Hematopoietic multipotent progenitor cell treated with erythropoietin and hydrocortisone succinate and interleukin-3 and kit ligand, for 4 days (in vitro differentiated cells): ENCODE measurements at places on chromosomes 1 and 21.

GRCh38 chr1:28136169-28136921 lies 40.1 kb downstream of the PTAFR start:
- DNase-seq = no peak

GRCh38 chr1:117606649-117607430 lies 992 bp downstream of the TENT5C start:
- DNase-seq = peak; percentile 77

DNA sequence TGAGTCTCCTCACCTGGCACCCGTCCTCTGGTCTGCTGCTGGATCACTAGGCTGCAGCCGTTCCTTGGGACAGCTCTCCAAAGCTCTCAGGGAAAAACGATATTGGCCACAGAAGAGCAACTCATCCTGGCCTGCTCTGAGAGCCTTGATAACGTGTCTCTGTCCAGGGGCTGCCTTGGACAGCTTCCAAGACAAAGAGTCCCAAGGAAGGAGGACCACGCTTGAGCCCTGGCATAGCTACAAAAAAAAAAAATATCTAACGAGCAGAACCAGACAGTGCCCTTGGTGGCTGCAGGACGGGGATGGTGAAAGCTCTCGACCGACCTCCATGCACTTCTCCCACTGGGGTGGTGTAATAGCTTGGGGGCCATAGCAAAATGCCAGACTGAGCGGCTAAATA lies 589.6 kb downstream of the NPHP4 start:
- no peak for DNase-seq

GRCh38 chr1:153793261-153793972 lies 18.2 kb downstream of the SLC27A3 start:
- DNase-seq = no peak

DNA sequence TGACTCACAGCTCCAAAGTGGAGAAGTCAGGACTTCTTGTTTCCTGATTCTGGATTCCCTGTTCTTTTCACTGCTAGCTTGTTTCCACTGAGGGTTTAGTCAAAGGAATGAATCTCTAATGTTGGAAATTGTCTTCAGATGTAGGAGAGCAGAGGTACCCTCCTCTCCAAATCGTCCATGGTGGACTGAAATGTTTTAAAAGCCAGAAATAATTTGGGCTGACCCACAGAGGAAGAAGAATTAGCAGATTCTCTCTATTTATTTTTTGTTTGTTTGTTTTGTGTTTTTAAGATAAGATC lies 30.4 kb downstream of the GPA33 start:
- no peak for DNase-seq

GRCh38 chr21:44024887-44025353 lies 12.8 kb downstream of the TRAPPC10 start:
- DNase-seq = peak; percentile 64

GRCh38 chr1:52542085-52542688 lies 10.7 kb downstream of the TUT4 start:
- no peak for DNase-seq

DNA sequence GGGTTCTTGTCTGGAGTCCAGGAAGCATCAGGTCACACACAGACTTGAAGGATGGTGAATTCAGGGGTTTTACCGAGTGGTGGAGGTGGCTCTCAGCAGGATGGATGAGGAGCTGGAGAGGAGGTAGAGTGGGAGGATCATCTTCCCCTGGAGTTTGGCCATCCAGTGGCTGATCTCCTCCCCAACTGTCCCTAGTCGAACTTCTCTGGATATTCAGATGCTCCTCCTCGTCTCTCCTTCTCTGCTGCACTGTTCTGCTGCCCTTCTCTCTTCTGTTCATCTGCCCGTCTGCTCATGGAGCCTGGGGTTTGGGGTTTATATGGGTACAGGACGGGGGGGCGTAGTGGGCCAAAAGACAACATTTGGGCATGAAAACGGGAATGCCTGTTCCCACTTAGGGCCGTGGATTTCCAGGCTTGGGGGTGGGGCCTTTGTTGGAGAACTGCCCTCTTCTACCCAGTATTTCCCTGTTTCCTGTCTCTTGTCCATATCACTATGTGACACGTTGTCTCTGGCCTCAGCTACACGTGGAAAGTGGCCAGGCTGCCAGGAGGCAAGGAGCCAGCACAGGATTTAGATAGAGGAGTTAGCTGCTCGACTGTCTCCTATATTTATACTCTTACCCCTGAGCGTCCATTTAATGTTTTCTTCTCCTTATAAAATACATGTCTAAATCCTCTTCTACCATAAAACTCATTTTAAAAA lies 76.7 kb downstream of the SIPA1L2 start:
- DNase-seq = no peak

GRCh38 chr21:38273745-38274542 lies 17.2 kb downstream of the KCNJ15 start:
- DNase-seq = peak; percentile 49

DNA sequence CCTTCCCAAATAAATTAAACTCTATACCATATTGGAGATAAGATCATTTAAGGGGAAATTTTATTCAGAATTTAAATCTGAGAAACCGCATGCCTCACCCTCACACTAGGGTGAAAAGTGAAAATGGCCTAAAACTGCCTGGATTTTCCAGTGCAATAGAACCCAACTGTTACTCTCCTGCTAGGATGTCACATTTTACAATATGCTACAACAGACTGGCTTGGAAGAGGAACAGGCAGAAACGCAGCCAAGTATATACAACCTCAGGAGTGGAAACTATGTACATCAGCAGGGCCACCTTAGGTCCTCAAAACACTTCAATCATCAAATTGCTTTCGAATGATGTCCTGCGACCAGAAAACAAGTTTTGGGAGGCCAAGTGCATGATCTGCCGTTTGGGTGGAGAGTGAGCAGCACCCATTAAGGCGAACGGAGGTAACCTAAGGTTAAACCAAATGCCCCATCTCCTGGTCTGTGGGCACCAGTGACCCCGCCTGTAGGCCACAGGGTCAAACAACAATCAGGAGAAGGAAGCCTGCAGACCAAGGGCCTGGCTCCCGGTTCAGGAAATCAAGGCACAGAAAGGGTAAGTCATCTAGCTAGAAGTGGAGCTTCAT lies 4.9 kb downstream of the RCAN1 start:
- DNase-seq = no peak

DNA sequence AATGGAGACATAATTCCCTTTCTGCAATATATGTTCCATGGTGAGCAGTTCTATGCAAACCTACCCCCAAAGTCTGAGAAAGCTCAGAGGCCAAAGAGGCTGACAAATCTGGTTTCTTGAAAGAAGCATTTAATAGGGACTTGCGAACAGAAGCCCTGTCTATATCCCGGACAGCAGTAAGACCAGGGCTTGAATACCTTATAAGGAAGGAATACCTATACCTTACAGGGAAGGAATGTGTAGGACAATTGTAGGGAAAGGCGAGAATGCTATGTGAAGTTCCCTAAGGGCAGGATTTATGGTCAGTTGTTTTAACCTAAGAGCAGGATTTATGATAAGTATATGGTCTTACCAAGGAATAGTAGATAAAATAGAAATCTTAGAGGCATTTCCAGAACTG lies 5.0 kb upstream of the SLC41A1 start:
- DNase-seq = no peak

DNA sequence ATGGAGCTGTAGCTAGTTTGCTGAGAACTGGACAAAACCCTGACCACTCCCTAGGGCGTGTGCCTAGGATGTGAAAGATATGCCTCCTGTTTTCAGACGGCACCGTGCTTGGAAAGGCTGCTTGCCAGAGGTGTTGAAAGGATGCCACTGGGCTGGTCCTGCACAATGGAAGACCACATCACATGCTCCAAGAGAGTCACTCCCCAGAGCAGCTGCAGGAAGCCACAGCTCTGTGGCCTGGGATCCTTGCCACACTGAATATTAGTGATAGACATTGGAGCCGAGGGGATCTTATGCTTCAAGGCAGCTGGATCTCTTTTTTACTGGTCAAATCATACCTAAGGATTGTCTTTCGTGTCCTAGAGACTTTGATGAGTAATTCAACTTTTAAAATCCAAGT lies 6.6 kb upstream of the APP start:
- peak; percentile 9 for DNase-seq

GRCh38 chr1:165494949-165495857 lies 48.6 kb upstream of the LRRC52 start:
- no peak for DNase-seq

DNA sequence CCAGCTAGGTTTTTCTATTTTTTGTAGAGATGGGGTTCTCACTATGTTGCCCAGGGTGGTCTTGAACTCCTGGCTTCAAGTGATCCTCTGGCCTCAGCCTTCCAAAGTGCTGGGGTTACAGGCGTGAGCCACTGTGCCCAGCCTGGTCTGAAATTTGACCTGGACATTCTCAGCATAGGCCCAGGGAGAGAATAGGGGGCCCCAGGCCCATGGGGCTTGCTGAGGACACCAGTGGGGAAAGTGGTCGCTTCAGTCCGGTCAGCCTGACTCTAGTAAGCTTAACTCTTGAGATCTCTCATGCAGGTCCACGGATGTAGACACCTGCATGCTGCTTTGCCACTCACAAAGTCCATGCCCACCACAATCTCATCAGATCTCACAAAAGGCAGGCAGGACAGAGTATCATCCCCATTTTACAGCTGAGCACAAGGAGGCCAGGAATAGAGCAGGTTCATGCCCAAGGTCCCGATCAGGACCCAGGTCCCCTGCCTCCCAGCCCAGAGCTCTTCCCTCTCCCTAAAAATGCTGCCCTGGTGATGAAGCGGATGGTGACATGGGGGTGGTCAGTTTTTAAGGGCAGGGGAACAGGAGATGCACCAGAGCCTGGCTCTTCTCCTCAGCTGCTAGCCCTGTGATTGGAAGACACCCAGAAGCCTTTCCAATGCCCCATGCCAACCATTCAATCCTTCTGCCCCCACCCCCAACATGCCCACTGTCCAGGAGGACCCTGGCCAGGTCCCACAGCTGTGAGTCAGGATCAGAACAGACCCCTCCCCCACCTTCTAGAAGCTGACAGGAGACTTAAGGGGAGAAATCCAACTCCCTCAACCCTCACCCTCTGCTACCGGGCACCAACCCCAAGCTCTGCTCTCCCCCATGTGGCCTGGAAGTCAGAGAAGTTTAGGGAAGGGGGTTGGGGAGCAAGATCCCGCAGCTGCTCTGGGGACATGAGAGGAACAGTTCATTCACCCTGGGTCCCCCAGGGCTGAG lies 1.8 kb downstream of the FHL3 start:
- DNase-seq = peak; percentile 54

DNA sequence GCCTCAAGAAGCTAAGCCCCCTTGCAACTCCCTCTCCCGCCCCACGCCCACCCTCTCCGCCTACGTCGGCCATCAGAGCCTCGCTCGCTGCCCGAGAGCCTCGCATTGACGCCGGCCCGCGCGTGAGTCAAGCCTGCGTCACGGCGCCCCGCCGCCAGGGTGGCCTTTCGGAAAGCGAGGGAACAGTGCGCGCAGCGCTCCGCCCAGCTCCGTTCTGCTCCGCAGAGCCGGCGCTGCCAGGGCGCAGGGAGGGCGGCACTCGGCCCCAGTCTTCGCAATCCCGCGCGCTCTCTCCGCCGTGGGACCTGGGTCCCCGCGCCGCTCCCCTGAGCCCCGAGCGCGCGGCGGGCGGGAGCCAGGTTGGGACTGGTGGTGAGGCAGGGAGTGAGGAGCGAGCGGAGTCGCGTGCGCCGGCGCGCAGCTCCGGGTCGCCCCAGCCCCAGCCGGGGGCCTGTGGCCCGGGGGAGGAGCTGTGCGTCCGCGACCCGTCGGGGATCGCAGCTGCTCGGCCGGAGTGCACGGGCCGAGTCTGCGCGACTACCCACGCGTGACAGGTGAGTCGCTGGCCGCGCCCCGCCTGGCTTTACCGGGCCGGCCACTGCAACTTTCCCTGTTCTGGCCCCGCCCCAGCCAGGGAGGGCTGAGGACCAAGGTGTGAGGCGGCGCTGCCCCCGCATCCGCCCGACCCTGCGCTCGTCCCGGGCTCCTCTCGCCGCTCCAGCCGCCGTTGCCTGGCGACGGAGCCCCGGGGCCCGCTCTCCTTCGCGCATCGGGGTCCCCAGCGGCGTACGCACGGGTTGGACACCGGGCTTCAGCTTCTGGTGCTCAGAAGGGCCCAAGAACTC lies at the start of gene SLC6A17:
Gene SLC6A17, plus strand, starts transcription at position 165 of the 845 bp plus-strand sequence. CDS start 16,436 bp downstream, outside the sequence.
- peak; percentile 57 for DNase-seq

DNA sequence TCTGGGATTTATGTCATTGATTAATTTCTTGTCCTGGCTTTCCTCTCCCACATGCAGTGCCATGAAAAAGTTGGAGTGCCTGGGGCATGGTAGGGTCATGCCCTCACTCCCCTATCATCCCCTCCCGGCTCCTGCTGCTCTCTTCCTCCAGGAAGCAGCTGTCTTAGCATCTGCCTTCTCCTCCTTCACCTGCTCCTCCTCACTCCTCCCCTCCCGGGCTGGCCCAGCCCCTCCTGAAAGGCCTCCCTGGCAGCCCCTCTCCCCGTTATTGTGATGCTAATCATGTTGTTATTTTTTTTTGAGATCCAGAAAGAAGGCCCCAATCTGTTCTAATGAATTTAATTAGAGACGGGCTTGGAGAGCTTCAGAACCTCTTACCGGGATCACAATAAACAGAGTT lies 36.3 kb upstream of the NFASC start:
- DNase-seq = no peak

- no peak for DNase-seq
These were observed 57.4 kb upstream of the RGS18 start for GRCh38 chr1:192100686-192101468.

DNA sequence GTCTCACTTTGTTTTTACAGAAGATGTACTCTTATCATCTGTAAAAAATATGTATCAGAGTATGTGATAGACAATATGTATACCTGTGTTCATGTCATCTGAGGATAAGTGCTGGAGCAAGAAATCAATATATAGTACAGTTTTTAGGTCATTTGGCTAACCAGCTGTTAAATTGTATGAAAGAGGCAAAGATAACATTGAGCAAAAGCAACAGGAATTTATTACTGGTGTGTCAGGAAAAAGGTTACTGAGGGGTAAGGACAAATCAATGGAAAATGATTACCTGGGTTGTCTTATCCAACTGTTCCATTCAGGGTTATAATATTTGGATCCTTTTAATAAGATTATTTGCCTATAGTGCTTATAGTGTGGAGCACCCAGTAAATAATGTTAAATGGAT lies 4.9 kb downstream of the HIPK1 start:
- DNase-seq = no peak

DNA sequence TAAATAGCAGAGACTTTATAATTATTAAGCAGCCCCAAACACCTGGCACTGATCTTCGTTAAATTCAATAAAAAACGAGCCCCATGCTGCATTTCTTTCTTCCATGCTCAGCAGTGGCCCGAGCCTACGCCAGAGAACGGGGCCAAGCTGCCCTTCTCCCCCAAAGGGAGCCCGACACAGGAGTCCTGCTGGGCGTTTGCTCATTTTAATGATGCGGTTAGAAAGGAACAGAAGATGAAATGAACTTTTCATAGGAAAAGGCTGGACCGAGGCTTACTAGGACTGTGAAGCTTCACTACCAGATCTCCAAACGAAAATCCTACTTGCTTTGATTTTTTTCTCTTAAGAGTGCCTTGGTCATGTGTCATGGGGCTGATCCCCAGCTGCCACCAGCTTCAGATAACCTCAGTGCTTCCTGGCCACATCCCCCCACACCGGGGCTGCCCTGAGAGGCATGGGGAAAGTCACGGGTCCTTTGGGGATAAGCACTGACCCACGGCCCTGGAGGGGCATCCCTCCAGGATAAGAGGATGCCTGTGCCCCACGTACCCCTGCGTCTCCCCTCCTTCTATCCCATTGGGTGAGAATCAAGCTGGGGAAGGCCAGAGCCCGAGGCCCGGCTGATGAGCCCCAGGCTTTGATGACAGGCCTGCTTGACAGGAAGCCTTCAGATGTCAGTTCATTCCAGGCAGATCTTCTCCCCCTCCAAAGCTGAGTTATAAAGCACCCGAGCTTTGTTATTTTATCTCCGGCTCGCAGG lies 34.2 kb downstream of the PGBD5 start:
- DNase-seq = no peak
